ENCODE measurements at places on chromosomes 5 and 9. TPM values are rescaled to one million over a fixed set of nuclear protein-coding genes. Genes with fewer than 3 reads are reported as not detected.

DNA sequence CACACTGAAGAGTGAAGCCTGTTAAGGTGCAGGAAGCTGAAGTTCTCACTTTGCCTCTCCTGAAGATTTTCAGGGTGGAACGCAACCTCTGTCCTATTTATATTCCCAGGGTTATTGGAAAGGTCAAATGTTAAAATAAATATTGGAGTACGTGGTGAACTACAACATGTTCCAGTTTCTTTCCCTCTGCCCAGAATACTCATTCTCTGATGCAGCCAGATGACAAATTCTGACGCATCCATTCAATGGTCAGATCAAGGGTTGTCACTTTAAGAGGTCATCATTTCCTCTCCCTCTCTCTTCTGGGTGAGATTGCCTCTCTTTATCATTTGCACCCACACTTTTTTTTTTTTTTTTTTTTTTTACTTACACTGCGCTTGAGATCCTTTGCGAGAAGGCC, 277.1 kb downstream of the BRINP1 start:
- no peak for DNase-seq

DNA sequence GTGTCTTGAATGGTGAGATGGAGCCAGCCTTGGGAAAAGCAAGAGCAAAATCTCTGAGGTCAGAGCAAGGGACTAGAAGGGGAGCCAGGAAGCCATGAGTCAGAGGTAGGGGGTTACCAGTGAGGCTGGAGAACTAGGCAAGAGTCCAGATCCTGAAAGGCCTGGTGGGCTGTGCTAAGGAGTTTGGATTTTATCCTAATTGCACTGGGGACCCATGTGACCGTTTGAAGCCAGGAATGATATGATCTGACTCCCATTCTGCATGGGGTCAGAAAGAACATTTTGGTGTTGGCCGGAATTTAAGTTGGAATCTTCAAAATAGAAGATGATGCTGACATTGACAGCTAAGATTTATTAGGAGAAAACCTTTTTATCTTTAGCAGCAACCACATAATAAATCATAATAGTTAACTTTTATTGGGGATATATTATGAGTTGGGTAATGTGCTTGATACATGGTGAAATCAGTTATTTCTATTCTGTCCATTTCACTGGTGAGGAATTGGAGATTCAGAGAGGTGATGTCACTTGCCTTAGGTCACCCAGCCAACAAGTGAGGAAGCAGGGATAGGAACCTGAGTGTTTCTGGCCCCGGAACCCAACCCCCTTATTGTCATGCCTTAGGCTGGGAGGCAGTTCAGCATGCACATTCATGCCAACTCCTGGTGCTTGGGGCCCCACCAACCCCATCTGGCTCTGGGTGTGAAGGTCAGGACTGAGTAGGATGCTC, 61.5 kb upstream of the RARS1 start:
- no peak for DNase-seq

GRCh38 chr5:57431759-57432158, 50.9 kb downstream of the ACTBL2 start:
- DNase-seq, result no peak

DNA sequence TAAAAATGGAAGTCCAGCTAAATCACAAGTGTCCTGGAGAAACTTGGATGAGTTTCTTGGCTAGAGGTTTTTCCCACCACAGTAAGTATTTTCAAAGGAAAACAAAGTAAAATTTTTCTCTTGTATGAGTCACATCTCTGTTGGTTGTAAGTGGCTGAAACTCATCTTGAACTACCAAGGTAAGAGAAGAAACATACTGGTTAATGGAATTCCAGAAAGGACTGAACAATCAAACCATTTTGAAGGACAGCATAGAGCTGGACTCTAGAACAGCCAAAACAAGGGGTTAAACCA, 102.8 kb upstream of the CDKN2B start:
- DNase-seq, result no peak

- DNase-seq, result no peak
These were observed 41.7 kb upstream of the CEP72 start for GRCh38 chr5:570446-570845.

DNA sequence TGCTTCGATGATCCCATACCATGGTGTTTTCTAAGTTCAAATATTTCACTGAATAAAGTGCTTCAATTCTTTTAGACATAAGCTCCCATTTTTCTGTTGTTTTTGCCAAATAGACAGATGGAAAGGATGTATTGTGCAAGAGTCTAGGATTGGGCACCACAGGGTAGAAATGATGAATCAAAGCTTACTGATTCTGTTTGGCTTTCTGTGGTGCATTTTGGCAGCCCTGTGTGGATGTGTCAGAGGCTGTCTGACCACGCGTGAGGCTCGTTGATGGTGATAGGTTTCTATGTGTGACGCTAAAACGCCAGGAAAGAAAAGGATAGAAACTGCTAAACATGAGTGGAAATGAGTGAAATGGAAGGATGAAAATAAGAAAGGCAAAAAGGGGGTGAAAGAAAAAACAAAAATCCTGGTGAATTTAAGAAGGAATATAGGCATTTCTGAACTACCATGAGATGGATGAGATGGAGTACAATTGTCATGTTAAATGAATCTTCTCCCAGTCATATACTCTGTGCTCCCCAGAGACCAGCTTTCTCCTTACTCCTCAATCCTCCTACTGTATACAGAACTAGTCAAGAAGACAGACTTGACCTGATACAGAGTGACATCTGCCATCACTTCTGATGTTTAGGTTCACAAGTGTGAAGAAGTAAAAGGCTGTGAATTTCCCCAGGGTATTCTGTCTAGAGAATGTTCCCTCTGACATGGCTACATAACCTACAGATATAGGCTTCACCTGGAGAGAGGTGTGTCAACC, 54.4 kb downstream of the ANKH start:
- peak; percentile 75 for DNase-seq

GRCh38 chr9:137785704-137786161, 91.8 kb upstream of the CACNA1B start:
- DNase-seq, result no peak

- DNase-seq, result no peak
These were observed 1231.6 kb upstream of the CDH9 start for GRCh38 chr5:28269978-28270377.

DNA sequence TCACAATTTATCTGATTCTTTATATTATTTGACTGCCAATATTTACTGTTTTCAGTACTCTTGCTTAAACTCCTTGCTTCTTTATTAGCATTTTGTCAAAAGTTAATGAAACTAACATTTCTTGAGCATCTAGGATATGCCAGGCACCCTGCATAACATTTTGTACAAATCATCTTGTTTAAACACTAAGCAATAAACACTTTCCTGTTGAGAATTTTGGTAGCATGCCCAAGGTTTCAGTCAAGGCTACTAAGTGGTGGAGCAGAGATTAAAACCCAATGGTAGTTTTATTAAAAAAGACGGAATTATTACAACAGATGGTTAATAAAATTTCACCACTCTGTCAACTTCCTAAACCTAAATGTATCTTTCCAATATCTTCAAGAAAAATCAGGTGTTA, 43.2 kb downstream of the SKIC3 start:
- no peak for DNase-seq

- DNase-seq, result no peak
These were observed 26.0 kb downstream of the CNOT8 start for GRCh38 chr5:154884424-154884823.

DNA sequence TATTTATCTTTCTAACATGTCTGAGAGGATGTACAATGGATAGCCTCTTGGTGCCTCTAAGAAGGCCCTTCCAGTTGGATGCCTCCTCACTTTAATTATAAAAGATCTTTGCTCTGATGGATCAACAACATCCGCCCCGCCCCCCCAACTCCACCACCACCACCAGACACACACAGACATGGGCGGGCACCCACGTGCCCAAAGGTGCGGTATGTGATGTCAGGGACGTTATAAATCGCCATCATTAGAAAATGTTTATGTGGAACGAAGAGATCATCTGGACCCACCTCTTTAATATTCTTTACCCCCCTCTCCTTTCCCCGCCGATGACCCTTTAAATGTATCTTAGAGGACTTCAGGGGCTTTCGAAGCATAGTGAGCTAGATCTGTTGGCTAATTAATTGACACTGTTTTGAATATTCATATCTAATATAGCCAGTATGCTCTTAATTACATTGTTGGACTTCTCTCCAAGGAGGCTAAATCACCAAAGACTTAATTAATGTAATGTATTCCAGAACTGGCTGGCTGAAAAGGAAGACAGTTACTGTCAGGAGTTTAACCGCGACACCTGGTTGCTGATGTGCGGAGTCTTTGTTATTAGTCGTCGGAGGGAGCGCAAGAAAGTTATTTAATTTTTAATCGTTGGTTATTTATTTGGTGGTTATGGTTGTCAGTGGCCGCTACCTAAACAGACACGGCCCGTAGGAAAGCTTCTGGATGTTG, 6.1 kb upstream of the FOXB2 start:
- no peak for DNase-seq

DNA sequence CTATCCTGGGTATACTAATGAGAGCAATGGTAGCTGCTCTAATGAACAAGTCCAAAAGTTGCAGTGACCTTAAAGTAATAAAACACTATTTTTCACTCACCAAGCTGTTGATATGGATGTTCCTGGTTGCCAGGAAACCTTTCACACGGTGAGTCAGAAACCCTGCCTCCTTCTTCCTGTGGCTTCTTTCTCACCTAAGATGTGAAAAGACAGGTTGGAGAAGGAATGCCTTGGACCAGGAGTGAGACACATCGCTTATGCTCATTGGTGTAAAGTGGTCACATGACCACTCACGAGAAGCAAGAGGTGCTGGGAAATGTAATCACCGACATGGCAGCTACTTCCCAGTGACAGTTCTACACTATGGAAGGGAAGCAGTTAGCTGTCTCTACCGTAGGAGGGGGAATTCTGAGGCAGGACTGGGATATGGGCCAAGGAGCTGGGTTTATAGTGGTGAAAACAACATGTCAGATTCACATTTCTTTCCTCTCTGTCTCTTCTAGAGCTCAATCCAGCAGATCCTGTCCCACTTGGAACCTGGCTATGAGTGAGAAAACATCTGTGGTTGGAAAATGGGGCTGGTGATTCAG, 320.4 kb upstream of the KLF4 start:
- DNase-seq, result peak; percentile 28

DNA sequence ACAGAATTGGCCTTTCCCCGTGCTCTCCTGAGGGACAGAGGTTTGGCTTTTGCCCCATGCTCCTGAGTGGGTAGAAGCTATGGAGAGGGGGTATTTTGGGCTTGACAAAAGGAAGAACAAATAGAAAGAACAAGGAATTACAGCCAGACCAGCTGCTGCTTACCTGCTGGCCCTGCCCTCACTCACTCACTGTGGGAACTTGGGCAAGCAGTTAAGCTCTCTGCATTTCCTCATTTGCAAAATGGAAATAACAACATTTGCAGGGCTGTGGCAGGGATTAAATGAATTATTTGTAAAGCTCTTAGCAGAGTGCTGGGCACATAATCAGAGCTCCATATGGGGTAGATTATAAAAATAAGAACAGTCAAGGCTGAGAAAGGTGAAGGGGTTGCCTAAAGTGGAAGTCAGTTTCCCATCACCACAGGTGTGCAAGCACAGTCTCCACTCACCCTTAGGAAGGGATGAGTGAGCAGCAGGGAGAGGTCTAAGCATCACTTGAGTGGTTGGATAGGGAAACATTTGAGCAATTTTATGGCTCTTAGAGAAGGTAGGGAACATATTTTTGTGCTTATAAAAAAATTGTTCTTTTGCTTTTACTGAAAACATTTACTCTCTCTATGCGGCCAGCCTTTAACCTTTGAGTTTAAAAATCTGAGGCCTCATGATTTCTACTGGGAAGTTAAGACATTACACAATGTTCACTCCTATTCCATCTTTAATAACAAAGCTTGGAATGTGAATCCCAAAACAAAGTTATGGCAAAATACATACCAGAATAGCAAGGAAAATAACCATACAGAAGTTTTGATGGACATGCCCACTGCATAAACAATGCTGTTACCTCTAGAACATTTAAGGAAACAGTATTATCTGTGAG, 42.8 kb upstream of the LHFPL2 start:
- no peak for DNase-seq

DNA sequence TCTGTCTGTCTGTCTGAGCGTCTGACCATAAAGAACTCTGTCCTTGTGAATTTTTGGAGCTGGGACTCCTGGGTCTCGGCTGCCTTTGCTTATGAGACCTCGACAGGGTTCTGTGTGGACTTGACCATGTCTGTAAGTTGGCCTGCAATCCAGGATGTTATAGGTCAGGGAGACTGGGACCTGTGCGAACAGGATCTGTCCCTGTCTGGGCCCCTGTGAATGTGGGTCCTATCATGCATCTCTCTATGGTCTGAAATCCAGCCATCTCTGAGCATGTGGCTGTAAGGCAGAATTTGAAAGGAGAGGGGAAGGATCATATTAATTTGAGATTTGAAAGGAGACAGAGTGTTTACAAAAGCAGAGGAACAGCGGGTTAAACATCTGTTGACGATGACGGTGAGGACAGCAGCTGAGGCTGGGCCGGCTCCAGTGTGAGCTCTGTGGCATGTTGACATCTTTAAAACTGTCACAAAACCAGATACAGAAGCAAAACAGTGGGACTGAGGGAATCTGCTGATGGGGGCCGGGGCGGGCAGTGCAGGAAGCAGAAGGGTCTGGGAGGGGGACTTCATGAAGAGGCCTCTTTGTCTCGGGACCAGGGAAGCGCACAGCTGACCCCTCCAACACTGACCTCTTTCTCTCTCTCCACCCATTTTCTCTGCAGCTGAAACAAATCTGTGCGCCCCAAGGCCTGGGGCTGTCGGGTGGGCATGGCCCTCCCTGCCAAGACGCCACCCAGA, 19.1 kb upstream of the MVB12B start:
- no peak for DNase-seq

GRCh38 chr9:20742833-20743232, 58.8 kb downstream of the FOCAD start:
- no peak for DNase-seq

DNA sequence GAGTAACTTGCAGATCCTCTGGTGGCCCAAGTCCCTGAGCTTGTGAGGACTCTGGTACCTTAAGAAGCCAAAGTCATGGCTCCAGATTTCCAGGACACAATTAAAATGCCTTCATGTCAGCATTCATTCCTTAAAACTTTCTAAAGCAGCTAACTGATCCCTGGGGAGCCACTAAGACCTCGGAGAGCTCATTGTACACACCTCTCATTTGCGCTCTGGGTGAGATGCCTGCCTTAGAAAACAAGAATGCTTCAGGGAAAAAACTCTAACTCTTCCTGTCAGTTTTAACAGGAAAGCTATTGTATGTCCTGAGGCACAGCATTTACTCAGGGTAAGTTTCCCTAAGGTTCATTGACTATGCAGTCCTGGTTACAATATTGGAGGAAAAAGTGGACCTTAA, 285.0 kb downstream of the EFNA5 start:
- no peak for DNase-seq

Gene FSD1L
- 1.0 TPM for total RNA-seq

Gene RHOBTB3
- total RNA-seq, result 134 TPM

Gene KIF4B
- total RNA-seq, result 0.02 TPM

Gene RNF44
- 3.0 TPM for total RNA-seq

Gene PCDHGB5
- 0.43 TPM for total RNA-seq

Gene TAL2
- 0.15 TPM for total RNA-seq

Gene RFX3
- 0.60 TPM for total RNA-seq

Gene TCF7
- total RNA-seq, result 1.5 TPM

Gene SERF1A
- total RNA-seq, result 3.4 TPM

Gene AIF1L
- total RNA-seq, result 3.3 TPM

Gene PCSK1
- total RNA-seq, result not detected
